Kidney (tissue), 22 donors: ENCODE measurements at places on chromosomes 1 and 21.

DNA sequence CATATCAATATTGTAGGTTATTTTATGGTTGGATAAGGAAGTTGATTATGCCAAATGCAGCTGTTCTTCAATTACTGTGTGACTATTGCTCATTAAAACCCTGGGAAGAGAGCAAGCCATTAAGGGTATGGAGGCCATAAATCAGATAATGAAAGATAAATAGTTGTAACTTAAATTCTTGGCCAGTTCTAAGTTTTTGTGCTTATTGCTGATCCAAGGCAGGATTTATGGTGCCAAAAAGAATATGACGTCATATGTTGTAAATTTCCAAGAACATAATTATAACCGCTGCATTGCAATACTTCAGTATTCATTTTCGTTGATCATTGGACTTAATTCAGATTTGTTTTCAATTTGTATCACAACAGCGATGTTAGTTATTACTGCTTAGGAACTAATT is 211.6 kb downstream of the LRRC40 start:
- DNase-seq: no peak

DNA sequence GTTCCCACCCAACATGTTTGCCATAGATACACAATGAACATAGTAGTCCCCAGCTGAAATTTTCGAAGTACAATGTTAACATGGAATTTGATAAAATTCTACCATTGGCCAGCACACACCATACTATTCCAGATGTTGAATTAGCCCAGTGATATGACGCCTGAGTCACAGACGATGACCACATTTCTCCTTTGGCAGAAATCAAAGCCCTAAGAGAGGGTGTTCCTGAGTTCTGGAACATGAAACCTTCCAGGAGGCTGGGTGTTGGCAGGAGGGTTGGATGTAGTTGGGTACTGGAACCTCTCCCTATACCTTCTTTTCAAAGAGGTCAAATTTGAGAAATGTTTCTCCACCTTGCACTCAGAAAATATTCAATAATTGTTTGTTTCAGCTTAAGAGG is 37.8 kb downstream of the LPAR3 start:
- no peak for DNase-seq

- DNase-seq: no peak
Observed at GRCh38 chr1:9395018-9395417, 102.3 kb downstream of the SPSB1 start.

- DNase-seq: no peak
Observed at GRCh38 chr1:205688171-205689080, 8.1 kb upstream of the SLC45A3 start.

DNA sequence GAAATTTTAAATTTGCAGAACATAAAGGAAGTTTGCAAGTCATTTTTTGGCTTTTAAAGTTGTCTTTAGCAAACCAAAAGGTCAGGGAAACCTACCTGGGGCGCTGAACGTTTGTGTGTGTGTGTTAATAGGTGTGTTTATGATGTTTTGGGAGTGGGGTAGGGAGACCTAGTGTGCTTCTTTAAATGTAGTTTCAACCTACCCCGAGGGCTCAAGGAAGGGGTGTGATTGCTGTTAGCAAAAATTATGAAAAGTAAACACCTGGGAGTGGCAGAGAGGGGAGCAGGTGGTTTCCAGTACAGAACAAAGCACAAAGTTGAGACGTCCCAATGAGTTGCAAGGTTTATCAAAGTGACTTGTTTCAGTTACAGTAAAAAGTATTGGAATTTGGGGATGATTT is 58.7 kb upstream of the WDR26 start:
- no peak for DNase-seq
